ENCODE measurements at places on chromosomes 2 and 18. TPM values are rescaled to one million over a fixed set of nuclear protein-coding genes. Genes with fewer than 3 reads are reported as not detected.

Gene ZNF2
- 12.6 TPM for total RNA-seq

Gene HOXD8
- total RNA-seq: 0.74 TPM

Gene RTKN
- 95.3 TPM for total RNA-seq

Gene LIPG
- 4.2 TPM for total RNA-seq

Gene PDE11A
- 0.33 TPM for total RNA-seq

Gene SKA1
- total RNA-seq: not detected

Gene COA5
- total RNA-seq: 28.3 TPM

Gene GCC2
- total RNA-seq: 34.4 TPM

Gene SLC9A4
- not detected for total RNA-seq

Gene APCDD1
- 29.3 TPM for total RNA-seq

Gene IL37
- not detected for total RNA-seq

Gene LRRTM1
- total RNA-seq: not detected

Gene LDLRAD4
- 19.5 TPM for total RNA-seq

Gene PCARE
- 0.43 TPM for total RNA-seq

Gene GPC1
- 33.2 TPM for total RNA-seq

Gene MARCHF4
- not detected for total RNA-seq

Gene GKN2
- total RNA-seq: 10.5 TPM

Gene GALR1
- total RNA-seq: not detected

Gene HAAO
- total RNA-seq: 9.4 TPM

Gene UGT1A8
- not detected for total RNA-seq

Gene MROH2A
- total RNA-seq: not detected

Gene KCNJ3
- not detected for total RNA-seq

Gene GPR155
- total RNA-seq: 4.1 TPM

Gene KLHL41
- 3.1 TPM for total RNA-seq

Gene WDR35
- 6.6 TPM for total RNA-seq

Gene EPHA4
- total RNA-seq: 22.2 TPM

Gene TCF23
- total RNA-seq: not detected

Gene ADNP2
- total RNA-seq: 22.0 TPM

Gene NAT8
- total RNA-seq: not detected

Gene UPP2
- not detected for total RNA-seq

Gene DSC3
- 0.98 TPM for total RNA-seq

Gene HOXD4
- 0.79 TPM for total RNA-seq

Gene MOGAT1
- total RNA-seq: 1.0 TPM

Gene CYP27C1
- total RNA-seq: not detected

Gene LNPK
- total RNA-seq: 23.9 TPM

Gene ASPRV1
- total RNA-seq: 1.8 TPM

Gene SLC8A1
- total RNA-seq: 23.0 TPM

Gene ARPC2
- total RNA-seq: 362 TPM

Gene FBLN7
- 4.3 TPM for total RNA-seq

Gene CAPG
- total RNA-seq: 194 TPM

Gene MC5R
- not detected for total RNA-seq

Gene COPS7B
- 43.4 TPM for total RNA-seq

Gene SAG
- not detected for total RNA-seq

Gene NPAS2
- total RNA-seq: 13.8 TPM

Gene DPP4
- total RNA-seq: 37.1 TPM

Gene RESP18
- total RNA-seq: not detected

Gene NPHP1
- total RNA-seq: 3.2 TPM

Data from upper lobe of left lung (tissue), 6 donors.